Brain (organoid and tissue), 16 donors: ENCODE measurements at places on chromosomes 11 and 22. TPM values are rescaled to one million over a fixed set of nuclear protein-coding genes. Genes with fewer than 3 reads are reported as not detected.

DNA sequence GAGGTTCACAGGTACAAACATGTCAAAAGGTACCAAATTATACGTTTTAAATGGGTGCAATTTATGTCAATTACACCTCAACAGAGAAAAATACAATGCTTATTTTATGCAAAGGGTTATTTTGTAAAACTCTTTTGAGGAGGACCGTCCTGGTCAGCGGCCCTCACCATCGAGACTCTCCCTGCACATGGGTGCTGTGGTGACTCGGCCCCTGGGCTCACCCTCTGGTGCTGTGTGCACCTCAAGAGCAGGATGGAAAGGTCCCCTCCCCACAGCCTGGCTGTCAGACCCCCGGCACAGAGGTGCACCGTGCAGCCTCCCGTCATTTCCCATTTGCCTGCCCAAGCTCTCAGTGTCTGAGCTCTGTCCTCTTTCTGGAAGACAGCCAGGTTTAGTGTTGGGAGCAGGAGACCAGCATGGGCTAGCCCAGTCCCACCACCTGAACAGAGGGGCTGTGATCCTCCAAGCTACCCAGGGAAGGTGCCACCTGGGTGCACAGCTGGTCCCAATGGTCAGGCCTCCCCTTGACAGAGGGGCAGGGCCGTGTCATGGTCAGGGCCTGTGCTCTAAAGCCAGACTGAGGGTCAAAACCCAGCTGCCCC lies 41.8 kb upstream of the PRODH start:
- no peak for DNase-seq

DNA sequence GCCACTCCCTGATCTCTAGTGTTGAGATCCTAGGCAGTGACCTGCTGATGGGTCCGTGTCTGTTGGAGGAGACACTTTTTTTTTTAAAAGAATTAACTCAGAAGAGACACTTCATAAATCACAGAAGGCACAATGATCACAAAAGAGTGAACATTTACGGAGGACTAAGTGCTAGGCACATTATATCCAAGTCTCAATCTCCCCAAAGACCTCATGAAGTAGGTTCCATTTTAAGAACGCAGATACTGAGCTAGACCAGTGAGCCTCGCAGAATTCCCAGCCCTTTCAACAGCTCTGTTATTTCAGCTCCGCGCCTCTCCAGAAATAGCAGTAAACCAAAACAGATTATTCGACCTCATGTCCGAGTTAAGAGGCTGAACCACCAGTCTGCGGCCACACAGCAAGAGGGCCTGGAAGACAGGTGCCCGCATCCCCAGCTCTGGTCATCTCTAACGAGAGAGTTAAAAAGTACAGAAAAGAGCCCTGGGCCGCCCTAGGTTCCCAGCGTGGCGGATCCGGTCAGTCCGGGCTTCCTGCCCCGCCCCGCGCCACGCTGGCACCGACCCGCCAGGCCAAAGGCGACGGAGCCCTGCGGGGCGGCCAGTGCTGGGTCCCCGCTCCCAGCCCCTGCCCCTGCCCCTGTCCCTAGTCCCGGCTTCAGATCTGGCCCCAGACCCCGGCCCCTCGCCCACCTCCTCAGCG lies 612 bp downstream of the XBP1 start:
- peak; percentile 22 for DNase-seq

- no peak for DNase-seq
Measured at GRCh38 chr22:20009582-20010306, 6.9 kb downstream of the ARVCF start.

The BTG4 gene
- polyA plus RNA-seq, result not detected

The PNPLA5 gene
- 0.24 TPM for polyA plus RNA-seq

GRCh38 chr11:78140392-78141077 lies 1.1 kb upstream of the ALG8 start:
- no peak for DNase-seq

The OR51B5 gene
- not detected for polyA plus RNA-seq

- no peak for DNase-seq
Measured at GRCh38 chr11:96614846-96615245, 225.0 kb downstream of the JRKL start.

The KRTAP5-1 gene
- not detected for polyA plus RNA-seq

The BCL2L13 gene
- 39.7 TPM for polyA plus RNA-seq

- DNase-seq, result peak; percentile 30
Measured at GRCh38 chr11:19826606-19827005, 114.0 kb downstream of the NAV2 start.

The TEX12 gene
- polyA plus RNA-seq, result not detected

DNA sequence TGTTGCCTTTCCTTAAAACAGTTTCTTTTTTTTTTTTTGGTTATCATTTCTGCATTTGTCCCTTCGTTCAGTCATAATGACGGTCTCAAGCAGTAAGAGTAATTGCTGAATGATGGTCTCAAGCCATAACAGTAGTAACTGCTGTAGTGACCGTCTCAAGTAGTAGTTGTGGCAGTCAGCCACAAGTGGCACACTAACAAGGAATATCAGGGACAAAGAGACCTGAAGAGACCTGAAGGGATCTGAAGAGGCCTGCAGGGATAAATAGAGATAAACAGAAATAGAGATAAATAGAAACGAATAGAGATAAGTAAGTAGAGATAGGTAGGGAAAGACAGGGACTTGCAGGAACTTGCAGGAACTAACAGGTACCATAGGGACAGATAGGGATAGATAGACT lies 42.7 kb upstream of the MRGPRX1 start:
- no peak for DNase-seq

DNA sequence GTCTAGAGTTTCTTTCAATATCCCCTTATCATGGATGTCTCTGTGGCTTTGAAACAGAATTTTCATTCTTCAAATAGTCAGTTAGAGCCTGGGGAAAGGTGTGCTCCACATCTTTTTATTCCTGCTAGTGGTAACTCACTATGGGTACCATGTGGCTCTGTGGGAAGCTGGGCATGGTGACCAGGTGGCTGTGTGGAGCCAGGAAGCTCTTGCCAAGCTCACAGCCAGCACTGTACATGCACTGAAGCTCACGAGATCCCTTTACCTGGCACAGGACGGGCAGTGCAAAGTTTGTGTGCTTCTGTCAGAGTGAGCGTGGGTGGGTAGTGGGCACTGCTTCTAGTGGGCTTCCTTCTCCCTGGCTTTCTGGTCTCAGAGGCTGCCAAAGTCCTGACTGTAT lies 6.3 kb upstream of the KDM4F start:
- DNase-seq, result no peak

The KIAA0930 gene
- 135 TPM for polyA plus RNA-seq

The CYB5R2 gene
- polyA plus RNA-seq, result 18.2 TPM

- DNase-seq, result peak; percentile 83
Measured at GRCh38 chr11:12235947-12236743, 125.8 kb downstream of the MICAL2 start.

The NNMT gene
- 3.6 TPM for polyA plus RNA-seq

The FGF3 gene
- not detected for polyA plus RNA-seq

DNA sequence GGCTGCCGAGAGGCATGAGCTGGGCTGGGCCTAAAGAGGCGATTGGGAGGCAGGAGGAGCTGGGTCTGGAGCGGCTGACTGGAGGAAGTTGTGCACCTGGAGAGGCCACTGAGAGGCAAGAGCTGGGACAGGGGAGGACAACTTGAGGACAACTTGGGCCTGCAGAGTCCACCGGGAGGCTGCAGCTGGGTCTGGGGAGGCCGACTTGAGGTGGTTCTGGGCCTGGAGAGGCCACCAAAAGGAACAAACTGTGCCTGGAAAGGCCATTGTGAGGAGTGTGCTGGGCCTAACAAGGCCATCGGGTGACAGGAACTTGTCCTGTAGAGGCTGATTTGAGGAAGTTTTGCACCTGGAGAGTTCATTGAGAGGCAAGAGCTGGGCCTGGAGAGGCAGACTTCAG lies 41.5 kb downstream of the OR4C45 start:
- DNase-seq, result no peak

DNA sequence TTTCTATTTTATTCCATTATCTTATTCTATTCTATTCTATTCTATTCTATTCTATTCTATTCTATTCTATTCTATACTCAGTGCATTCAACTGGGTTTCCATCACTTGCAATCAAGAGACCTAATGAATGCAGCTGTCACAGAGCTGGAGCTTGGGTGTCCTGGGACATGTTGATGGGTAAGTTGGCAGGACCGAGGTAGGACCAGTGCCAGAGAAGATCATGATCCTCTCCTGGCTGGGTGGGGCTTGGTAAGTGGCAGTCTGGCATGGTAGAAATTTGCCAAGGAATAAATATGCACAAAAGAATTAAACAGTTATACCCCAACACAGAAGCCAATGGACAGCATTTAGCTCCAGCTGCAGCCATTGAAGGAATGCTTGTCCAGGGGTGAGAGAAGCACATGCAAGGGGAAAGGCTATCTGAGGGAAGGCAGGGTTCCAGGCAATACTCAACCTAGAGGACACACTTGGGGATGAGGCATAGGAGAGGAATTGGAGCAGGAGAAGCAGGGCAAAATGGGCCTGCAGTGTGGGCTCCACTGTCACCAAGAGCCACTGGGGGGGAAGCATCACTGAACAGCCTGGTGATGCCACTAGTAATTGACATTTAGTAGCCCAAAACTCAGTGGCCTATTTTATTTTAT lies 97.0 kb upstream of the CD82 start:
- DNase-seq, result peak; percentile 23

The NOX4 gene
- 2.1 TPM for polyA plus RNA-seq

DNA sequence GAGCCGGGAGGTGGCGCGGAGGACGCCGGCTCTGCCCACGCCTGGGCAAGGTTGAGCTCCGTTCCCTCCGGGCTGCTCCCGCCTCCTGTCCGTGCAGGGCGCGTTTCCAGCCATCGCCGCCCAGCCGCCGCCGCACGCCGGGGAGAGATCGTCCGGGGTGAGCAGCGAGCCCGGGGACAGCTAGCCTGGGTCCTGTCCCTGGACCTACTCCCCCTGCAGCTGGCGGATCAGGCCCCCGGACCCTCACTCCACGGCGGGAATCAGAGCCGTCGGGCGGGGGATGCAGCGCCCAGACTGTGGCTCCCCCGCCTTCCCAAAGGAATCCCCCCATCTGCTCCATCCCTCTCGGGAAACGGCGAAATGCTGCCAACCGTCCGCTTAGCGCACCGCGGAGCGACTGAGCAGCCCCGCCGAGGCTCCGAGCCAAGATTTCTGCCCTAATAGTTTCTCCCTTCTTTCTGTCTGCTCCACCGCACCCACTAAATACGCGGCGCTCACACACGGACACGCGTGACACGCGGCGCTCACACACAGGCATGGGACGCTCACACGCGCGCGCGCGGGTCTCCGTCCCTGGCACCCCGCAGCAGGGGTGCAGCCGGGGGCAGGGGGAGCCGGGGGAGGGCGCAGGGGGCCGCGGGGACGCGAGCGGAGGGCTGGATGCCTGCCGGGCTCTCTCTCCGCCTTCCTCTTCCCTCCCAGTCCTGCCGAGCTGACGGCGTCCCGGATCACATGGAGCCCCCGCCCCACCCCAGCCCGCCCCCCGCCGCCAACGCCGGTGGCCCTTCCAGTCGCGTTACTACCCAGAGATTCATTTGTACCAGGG lies at the start of gene KCNJ5:
Gene KCNJ5 (plus strand): TSS at position 814 of the 826 bp plus-strand sequence. CDS start 19,918 bp downstream, outside the sequence.
- DNase-seq, result peak; percentile 94

The ACRV1 gene
- 1.4 TPM for polyA plus RNA-seq

DNA sequence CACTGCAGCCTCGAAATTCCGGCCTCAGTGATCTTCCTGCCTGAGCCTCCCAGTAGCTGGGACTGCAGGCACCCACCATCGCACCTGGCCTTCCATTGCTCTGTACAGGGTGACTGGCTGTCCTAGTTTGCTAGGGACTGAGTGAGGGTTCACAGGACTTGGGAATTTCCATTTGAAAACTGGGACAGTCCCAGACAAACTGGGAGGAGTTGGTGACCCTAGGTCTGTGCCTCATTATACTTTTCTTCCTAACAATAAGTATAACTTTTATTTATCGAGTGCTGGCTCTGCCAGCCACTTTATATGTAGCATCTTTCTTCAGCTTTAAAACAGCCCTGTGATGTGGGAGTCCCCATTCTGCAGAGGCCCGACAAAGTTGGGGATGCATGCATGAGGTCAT lies 25.5 kb downstream of the TCP11L1 start:
- DNase-seq, result no peak

The FADS1 gene
- polyA plus RNA-seq, result 103 TPM

DNA sequence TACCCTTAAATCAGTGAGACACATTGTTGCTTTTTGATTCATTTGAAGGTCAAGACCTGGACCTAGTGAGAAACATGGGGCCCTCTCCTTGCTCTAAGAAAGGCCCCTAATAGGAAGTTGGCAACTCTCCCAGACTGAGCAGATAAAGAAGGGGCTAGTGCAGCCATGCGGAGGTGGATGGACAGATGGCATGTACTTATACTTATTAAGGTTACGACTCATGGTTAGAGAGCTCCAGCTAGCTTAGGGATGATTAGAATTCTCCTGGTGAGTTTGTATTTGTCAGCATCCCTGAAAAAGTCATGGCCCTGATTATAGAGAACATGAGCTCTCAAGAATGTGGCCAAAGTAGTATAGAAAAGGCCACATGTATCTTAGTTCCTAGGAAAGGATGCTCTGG lies 112.1 kb upstream of the BDNF start:
- DNase-seq, result no peak

DNA sequence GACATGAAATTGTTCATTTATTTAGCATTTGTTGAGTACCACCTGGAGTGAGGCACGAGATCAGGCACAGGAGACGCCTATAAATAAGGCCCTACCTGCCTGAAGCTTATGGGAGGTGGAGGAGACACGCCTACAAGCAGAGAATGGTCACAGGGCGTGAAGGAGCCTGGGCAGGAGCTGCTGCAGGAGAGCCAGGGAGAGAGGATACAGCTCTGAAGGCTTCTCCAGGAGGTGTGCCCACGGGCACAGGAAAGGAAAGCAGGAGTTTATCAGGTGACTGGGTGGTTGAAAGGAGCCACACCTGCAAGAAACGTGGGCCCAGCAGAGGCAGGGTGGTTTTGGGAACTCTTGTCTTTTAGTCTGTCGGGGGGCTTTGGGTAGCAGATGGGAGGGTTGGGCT lies 70.3 kb downstream of the BMAL1 start:
- no peak for DNase-seq

GRCh38 chr11:3195251-3196160 lies 23.1 kb downstream of the MRGPRG start:
- no peak for DNase-seq

DNA sequence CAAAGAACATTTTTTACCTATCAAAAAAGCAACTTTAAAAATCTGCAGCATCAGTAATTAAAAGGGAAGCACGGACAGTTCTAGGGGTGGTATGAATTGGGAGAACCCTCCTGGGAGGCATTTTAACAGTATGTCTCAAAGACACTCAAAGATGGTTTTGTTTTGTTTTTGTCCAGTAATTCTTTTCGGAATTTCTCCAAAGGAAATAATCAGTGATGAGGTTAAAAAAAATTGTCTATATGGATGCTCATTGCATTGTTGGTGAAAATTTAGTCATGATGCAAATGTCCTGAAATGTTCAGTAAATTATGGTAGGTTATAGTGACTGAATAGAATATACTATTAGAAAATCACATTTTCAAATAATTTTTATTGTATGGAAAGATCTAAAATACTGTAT lies 115.1 kb downstream of the ATXN10 start:
- DNase-seq, result no peak

DNA sequence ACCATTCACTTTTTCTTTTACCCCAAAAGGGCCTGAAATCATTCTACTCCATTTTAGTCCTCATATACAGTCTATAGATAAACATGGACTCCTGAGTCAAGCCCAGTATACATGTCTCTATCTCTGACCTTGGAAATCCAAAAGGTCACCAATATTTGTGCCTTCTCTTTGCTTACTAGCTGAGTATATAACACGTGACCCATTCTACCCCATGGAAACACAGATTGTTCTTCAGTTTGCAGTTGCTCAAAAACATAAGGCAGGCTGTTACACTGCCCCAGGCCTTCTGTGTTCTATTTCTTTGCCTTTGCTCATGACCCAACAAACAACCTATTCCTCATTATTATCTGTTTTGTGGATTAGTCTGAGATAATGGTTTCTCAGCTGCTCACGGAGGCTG lies 5.8 kb downstream of the NRIP3 start:
- DNase-seq, result no peak

The TRIM49 gene
- not detected for polyA plus RNA-seq
